ENCODE measurements at places on chromosomes 7 and 10.
A peak's percentile ranks its signal among the peaks of the same experiment; 100 is the strongest.

DNA sequence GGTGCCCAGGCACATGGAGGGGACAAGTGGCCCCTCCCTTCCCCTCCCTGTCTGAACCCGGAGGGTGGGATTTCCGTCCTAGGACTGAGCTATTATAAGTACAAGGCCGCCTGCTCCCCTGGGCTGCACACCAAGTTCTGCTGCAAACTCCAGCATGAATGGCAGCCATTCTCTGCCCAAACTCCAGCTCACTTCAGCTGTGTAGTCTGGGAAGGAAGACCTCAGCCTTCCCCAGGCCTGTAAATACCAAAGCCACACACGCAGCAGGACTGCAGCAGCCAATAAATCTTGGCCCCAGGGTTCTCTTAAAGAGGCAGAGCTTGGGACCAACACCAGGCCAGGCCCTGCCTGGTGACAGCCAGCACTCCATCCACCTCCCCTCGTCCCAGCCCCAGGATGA, 291.3 kb upstream of the ZMIZ1 start:
- DNase-seq: no peak

DNA sequence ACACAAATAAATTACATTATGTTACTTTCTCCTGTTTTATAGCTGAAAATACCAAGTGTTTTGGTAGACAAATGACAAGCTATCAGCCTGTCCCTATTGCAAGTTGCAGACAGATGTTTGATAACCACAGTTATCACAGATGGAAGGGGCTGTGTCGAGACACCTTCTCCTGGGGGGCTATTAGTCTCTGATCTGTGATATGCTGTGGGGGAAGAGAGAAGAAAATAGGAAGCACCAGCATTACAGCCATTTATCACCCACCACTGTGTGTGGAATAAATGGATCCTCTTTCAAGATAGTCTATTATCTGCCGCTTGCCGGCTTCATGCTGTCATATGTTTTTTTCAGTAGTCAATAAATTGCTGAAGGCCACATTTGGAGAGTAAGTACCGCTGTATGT, 597.2 kb upstream of the ADARB2 start:
- DNase-seq: no peak

DNA sequence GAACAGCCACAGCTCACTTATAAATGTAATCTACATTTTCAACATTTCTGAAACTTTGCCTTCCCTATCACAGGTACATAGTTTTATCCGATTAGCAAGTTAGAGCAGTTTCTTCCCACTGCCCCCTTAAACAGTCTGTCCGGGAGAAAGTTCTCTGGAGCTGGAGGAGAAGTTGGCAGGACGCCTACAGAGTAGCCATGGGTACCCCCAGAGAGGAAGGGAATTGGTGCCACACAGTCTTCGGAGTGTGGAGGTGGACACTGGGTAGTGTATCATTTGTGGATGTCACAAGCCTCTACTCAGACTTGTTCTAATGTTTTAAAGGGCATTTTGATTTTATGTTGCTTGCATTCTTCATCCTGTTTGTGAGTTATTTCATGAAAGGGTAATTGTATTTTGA, 39.0 kb downstream of the TAF3 start:
- peak; percentile 14 for DNase-seq

DNA sequence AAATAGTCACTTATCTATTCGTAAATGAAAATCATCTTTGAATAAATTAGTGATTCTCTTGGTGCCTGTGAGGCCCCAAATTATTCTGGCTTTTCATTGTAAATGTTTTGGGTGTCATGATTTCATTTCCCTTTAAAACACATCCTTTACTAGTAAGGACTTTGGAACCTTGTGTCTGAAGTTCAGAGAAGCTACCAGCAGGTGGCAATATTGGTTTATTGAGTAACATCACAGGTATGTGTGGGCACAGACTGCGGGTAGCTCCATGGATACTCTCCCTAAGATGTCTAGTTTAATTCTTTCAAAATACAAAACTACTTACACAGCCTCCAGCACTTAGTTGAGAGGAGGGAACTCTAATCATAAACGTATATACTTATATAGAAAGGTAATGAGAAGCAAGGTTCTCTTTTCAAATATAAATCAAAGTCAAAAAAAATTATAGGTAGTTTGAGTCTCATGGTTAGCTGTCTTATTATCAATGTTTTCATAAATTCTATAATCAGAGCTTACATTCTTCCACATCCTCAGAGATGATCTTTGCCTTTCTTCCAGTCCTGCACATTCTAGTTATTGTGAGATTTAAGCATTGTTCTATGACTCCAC, 449.6 kb downstream of the GRM8 start:
- DNase-seq: peak; percentile 65

DNA sequence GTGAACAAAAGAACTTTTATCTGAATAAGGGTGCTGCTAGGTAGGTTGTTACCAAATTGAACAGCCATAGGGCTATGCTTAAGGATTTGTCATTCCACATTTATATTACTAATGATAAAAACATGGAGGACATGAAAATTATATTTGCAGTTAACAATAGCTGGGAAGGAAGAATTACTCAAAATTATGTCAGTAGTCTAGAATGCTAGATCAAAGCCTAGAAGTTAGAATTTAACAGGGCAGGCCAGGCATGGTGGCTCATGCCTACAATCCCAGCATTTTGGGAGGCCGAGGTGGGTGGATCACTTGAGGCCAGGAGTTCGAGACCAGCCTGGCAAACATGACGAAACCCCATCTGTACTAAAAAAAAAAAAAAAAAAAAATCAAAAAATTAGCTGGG, 9.4 kb downstream of the STK17A start:
- no peak for DNase-seq

- no peak for DNase-seq
Observed at GRCh38 chr7:27176524-27176845, 2.4 kb upstream of the HOXA10 start.

- no peak for DNase-seq
Observed at GRCh38 chr10:91756286-91756685, 41.9 kb upstream of the TNKS2 start.

DNA sequence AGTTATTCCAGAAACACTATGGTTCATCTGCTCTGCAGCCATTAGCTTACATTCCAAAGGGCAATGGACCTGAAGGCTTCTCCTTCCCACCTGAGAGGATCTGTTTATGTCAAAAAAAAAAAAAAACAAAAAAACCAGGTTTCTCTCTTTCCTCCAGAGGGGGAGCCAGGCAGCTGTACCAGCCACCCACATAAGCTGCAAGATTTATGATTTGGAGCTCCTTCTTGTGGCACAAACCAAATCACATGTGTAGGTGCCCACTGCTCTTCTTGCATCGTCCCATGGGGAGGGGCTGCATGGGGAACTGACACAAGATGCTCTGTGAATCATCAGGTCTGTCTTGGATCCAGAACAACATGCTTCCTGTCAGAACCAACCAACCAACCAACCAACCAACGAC, 231.6 kb upstream of the IGFBP3 start:
- no peak for DNase-seq

GRCh38 chr7:127658970-127659630, 7.1 kb downstream of the SND1 start:
- DNase-seq: no peak

DNA sequence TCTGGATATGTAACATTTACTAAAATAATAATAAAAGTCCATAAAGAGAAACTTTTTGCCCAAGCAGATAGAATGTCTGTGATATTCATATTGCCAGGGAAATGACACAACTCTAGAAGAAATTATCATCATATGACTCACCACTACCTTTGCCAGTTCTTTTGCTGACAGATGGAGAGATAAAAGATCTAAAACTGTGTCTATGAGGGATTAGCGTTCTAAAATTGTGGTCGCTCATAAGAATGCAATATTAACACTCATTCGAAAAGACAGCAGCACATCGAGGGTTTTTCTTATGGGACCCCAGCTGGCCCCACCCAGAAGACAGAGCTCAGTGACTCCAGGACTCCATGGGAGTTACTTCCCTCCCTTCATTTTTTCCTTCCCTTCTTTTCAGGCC, 16.6 kb upstream of the LANCL2 start:
- DNase-seq: peak; percentile 39

Data from endothelial cell of umbilical vein (primary cell).